ENCODE measurements at places on chromosomes 3 and 15.

DNA sequence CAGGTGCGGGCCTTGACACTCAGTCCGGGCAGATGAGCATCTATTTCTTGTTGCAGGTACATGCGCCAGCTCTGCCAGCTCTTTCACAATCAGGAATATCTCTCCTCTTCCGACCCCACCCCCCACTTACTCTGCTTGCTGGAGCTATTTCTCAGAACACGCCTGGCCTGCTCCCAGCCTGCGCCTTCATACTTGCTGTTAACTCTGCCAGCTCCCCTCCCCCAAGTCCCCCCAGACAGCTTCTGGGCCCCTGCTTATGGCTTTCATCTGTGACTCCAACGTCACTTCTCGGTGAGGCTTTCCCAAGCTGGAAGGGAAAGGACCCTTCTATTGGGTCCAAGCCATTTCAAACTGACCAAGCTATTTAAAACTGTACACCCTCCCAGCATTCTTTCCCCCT is 15.2 kb downstream of the MAGEF1 start:
- DNase-seq, result peak; percentile 34

GRCh38 chr3:117893001-117893400 is 1141.6 kb downstream of the IGSF11 start:
- DNase-seq, result no peak

- DNase-seq, result no peak
Measured at GRCh38 chr15:84800365-84800806, 16.8 kb upstream of the ALPK3 start.

DNA sequence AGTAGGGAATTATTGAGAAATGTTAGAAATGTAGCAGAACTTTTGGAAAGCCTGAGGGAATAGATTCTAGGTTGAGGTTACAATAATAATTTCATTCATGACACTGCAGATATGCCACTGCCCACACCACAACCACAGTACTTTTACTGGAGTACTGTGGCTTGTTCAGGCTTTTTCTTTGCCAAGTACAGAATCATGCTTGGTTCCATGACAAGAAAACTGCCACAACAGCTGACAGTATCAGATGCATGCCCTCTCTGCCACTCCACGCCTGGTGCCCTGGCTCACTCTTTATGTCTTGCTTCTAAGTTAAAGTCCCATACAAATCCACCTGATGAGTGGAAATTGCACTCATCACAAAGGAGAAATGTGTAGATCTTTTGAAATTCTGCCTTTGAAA is 398.6 kb downstream of the ZIC1 start:
- no peak for DNase-seq

GRCh38 chr3:71662056-71662455 is 63.1 kb downstream of the EIF4E3 start:
- no peak for DNase-seq

GRCh38 chr3:103126115-103126514 is 691.3 kb downstream of the ZPLD1 start:
- DNase-seq, result no peak

- no peak for DNase-seq
Measured at GRCh38 chr3:8982509-8982908, 19.2 kb upstream of the RAD18 start.

DNA sequence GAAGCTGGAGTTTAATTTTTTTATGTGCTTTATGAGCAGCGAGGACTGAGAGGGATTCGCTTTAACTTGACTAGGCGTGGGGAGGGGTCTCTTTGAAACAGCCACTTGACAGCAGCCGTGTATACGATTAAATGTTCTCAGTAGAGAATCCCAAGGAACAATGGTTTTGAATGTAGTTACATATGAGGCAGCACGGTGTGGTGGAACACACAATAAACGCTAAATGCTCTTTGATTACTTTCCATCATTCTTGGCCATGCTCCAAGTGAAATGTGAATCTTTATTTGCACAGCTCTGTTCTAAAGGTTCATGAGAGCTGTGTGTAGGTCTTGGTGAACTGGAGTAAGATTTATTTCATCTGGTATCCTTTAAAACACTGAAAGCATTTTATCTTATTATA is 251.4 kb upstream of the TGFBR2 start:
- DNase-seq, result no peak

DNA sequence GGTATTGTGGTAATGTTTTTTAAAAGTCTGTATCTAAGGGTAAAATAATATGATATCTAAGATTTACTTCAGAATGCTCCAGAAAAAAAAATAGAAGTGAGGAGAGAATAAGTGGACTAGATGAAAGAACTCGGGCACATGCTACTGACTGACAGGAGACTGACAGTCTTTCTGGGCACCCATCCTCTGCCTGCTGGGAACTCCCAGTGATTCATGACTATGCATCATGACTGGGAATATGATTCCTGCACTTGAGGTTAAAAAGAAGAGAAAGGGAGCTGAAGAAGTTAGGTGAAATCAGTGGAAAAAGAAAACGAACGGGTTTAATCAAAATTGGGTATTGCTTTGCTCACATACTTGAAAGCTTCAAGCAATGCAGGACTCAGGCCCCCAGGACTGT is 35.7 kb upstream of the SPSB4 start:
- DNase-seq, result peak; percentile 33

GRCh38 chr3:43399034-43399433 is 112.7 kb downstream of the SNRK start:
- DNase-seq, result no peak

DNA sequence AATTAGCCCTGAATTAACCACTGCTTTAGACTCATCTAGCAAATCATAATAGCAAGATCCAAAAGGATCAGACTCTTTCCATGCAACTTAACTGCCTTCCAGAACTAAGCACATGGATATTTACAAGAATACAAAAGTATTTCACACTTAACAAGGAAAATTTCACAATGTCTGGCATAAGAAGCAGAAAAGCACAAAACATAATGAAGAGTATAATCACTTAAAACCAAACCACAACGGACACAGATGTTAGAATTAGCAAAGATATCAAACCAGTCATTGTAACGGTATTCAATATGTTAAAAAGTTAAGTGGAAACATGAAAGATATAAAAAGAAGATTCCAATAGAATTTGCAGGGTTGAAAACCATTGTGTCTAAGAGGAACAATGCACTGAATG is 51.5 kb upstream of the COL6A6 start:
- DNase-seq, result no peak

DNA sequence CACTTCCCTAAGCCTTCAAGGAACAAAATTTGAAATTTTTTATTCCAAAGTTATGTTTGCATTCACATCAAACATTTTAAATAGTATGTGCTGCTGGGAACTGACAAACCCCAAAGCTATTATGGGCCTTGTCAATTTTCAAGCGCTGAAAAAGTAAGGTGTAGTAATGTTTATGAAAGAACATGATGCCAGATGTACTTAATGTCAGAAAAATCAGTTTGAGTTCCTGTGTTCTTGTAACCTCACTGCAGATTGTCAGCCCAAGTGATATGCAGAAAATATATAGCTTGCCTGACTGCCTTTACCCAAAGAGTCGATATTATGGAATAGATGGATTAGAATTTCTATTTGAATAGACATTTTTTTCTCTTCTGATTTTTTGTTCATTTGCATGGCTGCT is 20.8 kb upstream of the DIPK2A start:
- DNase-seq, result no peak

DNA sequence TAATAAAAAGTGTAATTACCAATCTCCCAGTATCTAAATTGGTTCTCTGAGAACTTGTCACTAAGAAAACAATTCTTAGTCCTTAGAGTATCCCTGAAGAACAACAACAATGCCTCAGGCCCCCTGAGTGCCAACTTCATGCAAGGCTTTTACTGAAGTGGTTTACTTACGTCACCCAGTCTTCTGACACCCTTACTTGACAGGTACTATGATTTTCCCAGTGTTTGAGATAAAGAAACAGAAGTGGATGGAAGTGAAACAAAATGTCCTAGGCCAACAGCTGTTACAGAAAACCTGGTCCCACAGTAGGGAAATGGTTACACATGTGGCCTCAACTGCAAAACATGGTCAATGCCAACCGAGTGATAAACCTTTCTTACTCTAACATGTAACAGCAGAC is 331.1 kb downstream of the FOXP1 start:
- DNase-seq, result no peak

- DNase-seq, result peak; percentile 17
Measured at GRCh38 chr3:185152410-185153170, at the start of gene C3orf70. C3orf70 (minus strand) TSS chr3:185153060; CDS start chr3:185152823, 237 bp downstream.

DNA sequence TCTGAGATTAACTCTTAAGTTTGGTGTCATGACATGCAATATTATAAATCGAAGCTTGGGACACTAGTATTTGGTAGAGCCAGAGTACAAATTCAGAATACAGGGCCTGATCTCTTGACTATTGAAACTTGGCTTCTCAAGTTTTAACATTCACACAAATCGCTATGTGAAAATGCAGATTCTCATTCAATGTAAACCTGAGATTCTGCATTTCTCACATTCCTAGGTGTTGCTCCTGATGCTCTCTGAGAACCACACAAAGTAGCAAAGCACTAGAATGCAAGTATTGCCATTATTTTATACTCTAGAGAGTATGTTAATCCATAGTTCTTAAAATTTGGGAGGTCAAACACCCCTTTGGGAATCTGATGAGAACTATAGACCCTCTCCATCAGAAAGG is 47.9 kb downstream of the WDR49 start:
- DNase-seq, result no peak

DNA sequence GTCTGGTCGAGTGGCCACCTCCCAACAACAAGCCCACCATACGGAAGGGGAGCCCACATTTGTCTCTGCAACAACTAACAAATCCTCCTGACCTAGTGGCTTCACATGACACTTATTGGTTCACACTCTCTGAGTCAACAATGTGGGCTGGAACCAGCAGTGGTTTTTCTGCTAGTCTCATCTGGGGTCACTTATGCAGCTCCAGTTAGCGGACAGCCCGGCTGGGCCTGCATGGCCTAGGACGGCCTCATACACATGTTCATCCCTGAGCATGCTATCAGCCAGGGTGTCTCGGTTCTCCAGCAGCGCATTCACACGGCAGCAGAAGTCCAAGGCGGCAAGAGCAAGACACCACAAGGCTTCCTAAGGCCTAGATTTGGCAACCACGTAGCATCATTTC is 281.7 kb downstream of the XXYLT1 start:
- DNase-seq, result no peak

- no peak for DNase-seq
Measured at GRCh38 chr3:31230425-31231223, 302.1 kb upstream of the STT3B start.

DNA sequence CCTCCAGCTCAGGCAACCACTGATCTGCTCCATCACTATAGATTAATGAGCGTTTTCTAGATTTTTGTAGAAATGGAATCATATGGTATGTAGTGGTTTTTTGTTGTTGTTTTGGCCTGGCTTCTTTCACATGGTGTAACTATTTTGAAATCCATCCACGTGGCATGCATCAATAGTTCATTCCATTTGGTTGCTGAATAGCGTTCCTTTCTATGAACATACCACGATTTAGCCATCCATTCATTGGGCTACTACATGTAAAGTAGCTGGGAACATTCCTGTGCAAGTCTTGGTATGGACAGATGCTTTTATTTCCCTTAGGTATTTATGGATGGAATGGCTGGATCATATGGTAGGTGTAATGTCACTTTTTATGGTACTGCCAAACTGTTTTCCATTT is 10.7 kb upstream of the CHSY1 start:
- DNase-seq, result no peak

DNA sequence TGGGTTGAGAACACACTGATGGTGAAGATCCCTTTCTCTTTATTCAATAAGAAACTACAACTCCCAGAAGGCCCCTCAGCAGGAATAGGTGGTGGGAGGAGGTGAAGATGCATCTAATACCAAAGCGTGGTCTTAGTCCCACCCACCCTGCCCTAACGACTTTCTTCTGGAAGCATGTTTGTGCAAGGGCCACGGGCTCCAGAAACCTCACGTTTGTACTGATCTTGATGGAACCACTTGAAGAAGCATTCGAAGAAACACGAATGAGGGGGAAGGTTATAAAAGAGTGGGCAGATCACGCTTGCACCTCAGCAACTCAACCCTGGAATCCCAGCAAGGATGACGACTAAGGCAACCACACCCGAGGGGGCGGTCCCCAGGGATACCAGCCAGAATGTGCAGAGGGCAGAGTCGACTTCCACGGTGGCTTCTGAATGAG is 10.6 kb upstream of the SLC25A36 start:
- DNase-seq, result no peak

DNA sequence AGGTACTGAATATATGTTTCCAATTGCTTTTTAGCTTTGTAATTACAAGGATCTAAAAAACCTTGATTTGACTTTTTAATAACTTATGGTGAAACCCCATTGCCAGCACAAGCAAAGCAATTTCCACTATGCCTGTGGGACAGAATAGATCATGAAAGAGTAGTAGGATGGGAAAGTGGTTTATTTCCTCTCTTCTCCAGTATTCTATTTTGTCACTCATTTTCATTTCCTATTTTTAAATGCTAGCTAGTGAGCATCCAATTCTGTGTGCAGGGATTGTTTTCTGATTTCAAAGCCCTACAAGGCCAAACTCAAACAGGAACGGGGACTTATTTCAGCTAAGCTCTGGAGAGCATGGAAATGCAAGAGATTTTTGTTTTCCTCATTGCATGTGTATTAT is 132.0 kb upstream of the TGFBR2 start:
- DNase-seq, result no peak

GRCh38 chr3:43214616-43215015 is 71.7 kb upstream of the SNRK start:
- DNase-seq, result peak; percentile 67

DNA sequence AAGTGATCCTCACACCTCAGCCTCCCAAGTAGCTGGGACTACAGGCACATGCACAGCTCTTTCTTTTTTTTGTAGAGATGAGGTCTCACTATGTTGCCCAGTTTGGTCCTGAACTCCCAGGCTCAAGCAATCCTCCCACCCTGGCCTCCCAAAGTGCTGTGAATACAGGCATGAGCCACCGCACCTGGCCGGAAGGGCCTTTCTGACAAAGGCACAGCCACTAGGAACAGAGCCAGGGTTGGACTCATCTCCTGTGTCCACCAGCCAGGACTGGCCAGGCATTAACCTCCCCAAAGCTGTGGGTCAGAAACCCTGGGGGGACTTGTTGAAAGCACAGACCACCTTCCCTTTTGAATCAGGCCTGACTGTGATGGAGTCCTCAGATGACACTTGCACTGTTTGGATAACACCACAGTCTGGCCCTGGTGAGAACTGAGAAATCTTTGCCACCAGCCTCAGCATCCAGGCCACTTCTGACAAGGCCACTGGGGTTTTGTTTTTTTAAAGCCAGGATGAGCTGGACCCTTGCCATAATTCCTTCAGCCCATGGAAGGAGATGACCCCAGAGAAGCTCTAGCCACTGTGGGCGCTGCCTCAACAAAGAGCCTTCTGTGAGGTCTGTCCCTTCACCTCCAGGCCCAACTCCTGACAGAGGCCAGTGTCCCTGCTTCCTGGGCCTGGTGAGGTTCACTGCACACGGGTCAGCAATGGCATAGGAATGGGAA is 4.8 kb downstream of the TKT start:
- no peak for DNase-seq
